Thoracic aorta (tissue), 2 donors: ENCODE measurements at places on chromosomes 7 and 10.
A peak's percentile ranks its signal among the peaks of the same experiment; 100 is the strongest.

DNA sequence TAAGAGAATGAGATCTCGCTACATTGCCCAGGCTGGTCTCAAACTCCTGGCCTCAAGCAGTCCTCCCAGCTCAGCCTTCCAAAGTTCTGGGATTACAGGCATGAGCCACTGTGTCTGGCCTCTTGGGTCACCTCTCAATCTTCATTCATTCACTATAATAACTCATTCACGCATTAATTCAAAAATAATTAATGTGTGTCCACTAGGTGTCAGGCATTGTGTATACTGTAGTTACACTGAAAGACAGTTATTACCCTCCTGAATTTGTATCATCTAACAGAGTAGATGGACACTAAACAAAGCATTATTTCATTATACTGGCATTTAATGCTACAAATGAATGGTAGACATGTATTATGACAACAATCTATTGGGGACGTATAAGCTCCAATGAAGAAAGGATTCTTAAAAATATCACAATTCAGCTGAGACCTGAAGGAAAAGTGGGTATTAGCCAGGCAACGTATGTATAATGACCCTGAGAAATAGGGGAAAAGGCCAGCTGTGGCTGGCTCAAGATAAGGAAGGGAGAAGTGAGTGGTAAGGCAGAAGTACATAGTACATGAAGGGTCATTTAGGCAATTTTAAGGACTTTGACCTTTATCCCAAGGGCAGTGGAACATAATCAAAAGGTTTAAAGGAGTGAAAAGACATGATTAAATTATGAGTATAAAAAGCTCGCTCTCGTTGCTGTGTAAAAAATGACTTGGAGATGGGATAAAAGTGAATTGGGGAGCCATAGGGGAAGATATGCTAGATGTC, 150.7 kb downstream of the BTAF1 start:
- no peak for DNase-seq

DNA sequence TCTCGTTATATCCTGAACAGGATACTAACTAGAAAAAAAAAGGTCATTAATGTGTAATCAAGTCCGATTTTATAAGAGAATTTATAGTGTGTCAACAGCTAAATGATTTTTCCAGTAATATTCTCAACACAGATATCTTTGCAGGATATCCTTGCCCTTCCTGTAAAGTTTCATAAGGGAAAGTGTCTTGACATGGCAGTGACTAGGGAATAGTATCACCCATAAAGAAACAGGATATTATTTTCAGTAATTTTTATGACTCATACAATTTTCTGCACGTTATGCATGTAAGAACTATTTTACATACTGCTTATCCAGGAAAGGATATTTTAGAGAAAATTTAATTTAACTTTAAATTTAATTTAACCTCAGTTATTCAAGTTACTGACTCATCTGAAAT, 19.5 kb upstream of the PNLIP start:
- no peak for DNase-seq

DNA sequence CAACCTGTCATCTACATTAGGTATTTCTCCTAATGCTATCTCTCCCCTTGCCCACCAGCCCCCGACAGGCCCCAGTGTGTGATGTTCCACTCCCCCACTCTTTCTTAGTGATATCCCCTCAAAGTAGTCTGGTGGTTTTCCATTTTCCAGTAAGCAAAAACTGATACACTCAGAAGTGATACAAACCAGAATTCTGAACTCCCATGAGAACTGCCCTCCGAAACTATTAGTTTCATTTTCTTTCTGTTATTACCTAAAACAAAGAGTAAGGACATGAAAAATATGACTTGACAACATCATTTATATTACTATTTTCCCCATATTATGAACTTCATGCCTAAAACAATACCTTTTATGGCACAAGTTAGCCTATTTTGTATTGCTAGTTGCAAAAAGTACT, 175.0 kb downstream of the OTUD1 start:
- DNase-seq, result no peak

- DNase-seq, result no peak
Observed at GRCh38 chr10:74934100-74934812, 107.9 kb downstream of the KAT6B start.

GRCh38 chr10:71622154-71622526, 97.4 kb downstream of the C10orf105 start:
- no peak for DNase-seq

GRCh38 chr10:20006169-20006870, 190.1 kb downstream of the PLXDC2 start:
- DNase-seq, result no peak

DNA sequence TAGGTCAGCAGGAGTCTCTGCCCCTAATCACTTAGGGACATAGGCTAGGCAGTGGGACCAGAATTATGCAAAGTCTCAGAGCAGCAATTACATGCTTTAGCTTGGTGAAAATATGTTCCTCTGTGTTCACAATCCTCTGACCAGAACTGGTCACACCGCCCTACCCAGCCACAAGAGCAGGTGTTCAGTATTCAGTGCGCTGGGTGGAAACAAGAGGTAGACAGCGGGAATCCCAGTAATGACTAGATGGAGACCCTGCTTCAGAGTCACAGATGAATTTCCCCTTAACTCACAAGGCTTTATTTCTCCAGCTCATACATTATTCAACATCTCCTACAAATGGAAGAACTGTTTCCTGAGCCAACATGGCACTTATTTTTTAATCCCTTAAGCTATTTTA, 763.7 kb upstream of the POM121L12 start:
- no peak for DNase-seq

DNA sequence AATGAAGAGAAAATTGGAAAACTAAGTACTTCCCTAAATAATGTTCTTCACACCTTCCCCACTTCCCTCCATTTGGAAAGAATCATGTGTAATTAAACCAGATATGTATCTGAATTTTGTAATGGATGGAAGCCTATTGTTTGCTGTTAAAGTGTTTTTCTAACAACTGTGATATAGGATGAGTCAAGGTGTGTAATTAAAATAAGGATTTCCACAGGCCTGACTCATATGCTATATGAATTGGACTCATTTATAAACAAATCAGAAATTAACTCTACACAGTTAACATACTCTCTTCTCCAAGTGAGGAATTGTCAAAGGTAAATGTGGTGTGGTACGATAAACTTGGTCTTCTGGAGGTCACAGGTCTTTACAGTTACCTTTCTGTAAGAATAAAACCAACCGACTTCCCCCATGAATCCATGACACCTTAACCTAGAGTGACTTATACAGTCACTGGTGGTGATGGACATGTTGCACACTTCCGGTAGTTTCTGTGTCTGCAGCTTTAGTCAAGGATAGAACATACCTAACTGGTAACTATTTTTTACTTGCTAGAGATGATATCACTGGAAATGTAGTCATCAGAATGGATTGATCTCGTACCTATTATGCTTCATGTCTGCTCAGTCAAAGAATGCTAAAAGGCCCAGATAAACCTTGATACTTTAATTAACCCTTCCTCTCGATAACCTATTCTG, 12.8 kb downstream of the PNLIPRP3 start:
- no peak for DNase-seq

GRCh38 chr10:128058750-128059134, 67.5 kb downstream of the MKI67 start:
- no peak for DNase-seq

- no peak for DNase-seq
Observed at GRCh38 chr7:18580950-18581349, 85.4 kb downstream of the HDAC9 start.

DNA sequence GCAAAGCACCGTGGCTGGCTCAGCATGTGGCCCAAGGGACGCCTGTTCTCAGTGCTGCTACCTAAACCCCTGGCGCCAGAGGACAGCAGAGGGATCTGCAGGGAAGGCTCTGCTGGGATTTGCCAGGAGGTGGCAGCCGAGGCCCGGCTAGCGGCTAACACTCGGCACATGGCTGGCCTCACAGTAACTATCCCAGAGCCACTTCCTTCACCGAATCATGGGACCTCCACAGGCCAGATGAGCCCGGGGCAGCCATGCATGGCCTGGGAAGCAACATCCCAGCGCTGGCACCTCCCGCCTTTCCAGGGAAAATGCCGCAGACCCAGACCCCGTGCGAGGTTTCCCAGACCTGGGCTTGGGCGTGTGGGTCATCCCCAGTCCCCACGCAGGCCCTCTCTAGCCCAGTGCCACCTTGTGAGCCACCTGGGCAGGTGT, 36.4 kb downstream of the DPYSL4 start:
- peak; percentile 9 for DNase-seq

DNA sequence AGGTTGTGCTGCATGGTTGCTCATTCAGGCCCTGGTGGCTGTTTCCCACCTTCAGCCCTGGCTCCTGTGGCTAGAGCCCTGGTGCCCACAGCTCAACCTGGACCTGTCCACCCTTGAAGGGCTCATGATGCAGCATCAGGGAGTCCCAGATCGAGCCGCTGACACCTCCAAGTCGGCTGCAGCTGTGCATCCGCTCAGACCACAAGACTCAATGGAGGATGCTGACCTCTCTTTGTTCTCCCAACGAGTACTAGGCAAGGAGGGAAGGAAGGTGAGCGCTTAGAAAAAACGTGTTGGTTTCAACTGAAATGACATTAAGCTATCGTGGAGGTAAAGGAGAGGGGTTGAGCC, 9.5 kb upstream of the C10orf95 start:
- DNase-seq, result no peak

DNA sequence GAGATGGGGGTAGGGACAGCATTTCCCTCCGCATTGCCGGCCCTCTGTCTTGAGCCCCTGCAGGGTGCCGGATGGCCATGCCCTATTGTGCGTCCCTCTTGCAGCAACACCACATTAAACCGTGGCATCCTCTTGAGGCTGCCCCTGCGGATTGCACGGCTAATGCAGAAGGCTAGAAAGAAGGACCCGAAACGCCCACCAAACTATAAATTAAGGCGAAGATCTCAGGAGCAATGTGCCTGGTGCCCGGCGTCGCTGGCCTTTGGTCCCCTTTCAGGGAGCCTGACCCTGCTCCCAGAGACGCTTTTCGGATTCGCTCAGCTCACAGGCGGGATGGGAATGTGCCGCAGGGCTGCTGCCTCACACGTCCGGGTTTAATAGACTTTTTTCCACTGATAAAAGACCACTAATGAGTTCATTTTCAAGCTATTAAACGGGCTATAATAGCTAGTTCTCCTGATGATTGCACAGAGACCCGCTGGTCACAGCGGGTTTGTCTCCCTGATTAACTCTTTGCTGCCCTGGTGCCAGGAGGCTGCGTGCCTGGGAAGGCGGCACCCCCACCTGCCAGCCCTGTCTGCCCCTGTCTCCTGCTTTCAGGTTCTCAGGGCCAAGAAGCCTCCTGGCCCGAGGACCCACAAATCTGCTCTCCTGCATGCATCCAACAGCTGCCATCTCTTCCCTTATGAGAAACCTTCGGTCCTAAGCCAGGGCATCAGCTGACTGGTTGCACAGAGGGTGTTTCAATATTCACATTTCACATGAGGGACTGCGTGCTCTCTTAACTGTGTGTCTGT, 128.3 kb downstream of the ADARB2 start:
- DNase-seq, result no peak

DNA sequence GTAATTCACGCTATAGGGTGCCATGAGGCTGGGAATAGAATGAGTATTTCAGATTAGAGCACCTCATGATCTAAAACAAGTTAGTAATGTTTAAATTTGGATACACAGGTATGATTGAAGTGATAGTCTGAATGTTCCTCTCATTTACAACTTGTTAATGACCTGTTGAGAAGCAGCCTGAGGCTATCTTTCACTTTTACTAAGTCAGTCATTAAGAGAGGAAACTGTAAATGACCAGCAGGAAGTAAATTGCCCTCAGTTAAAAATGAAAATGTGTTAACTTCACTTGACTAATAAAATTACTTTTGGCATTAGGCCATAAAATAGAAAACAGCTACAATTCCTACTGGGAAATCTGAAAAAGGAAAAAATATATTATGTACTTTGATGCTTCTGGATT, 1042.0 kb downstream of the DNAJB9 start:
- no peak for DNase-seq

GRCh38 chr7:30831936-30832335, 60.7 kb downstream of the MINDY4 start:
- DNase-seq, result no peak

DNA sequence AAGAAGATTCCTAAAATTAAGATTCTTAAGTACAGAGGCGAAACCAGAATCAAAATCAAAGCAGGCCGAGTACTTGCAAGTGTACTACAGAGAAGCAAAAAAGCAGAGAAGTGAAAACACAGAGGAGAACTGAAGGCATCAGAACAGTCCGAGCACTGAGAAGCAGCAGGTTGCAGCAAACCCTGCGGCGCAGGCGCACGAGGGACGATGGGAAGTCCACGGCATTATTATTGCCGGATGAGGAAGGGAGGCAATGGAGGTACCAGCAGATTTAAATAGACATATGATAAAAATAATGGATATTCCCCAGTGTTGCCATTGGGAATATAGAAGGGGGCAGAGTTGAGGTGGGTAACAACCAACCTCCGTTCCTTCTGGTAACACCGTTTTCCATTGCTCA, 7.2 kb upstream of the SPAM1 start:
- DNase-seq, result no peak

GRCh38 chr10:69715156-69715898, 85.3 kb downstream of the FAM241B start:
- DNase-seq, result no peak

DNA sequence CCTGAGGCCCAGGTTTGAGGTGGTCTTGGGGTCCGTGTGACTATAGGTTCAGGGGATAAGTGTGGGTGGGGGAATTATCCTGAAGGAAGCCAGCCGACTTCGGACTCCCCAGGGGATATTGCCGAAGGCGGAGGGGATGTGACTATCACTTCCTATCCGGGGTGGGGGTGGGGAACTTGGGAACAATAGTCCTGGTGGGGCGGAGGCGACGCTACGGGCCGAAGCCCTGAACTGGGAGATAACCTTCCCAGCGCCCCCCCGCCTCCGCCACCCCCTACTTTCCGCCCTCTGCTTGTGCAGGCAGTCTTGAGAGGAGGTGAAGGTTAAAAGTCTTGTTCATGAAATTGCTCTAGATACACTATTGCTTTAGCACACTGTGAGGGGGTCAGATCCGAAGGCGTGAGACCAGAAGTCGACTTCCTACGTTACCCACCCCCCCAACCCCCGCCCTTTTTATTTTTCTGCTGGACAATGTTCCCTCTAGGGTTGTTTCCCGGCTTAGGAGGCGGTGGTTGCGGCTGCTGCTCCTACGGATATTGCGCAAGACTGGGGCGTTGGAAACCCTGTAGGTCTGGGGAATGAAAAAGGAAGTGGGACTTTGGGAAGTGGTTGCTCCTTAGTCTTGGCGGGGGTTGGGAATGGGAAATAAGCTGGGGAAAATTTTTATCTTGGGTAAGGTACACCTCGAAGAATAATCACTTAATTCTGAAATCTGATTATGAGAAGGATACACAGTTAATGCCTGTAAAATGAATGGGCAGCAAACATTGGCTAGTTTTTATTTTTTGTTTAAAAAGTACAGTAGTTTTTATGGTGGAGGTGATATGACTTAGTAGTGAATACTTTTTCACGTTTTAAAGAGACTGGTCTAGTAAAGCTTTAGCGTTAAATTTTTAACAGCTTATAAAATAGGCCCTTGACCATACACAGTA, 1.5 kb downstream of the PTPN12 start:
- DNase-seq, result peak; percentile 80

DNA sequence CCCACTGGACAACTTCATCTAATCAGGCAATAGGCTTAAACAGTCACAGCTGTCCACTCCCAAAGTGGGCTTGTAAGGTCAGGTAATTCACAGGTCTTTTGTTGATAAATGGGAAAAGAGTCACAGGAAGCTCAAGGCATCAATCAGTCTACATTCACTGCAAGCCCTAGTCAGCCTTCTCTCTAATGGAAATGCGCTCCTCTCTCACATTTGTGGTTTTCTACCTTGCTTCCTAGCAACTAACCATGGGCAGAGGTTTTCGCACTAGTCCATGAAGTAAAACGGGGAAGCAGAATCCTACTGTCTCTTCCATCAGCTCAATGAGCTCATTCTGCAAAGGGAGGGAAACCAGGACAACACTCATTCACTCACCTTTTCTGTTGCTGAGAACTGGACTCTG, 53.5 kb upstream of the APBB1IP start:
- no peak for DNase-seq

- no peak for DNase-seq
Observed at GRCh38 chr10:100345570-100346330, 1.3 kb upstream of the SCD start.
